ENCODE measurements at places on chromosomes 6 and 20.
A peak's percentile ranks its signal among the peaks of the same experiment; 100 is the strongest.

DNA sequence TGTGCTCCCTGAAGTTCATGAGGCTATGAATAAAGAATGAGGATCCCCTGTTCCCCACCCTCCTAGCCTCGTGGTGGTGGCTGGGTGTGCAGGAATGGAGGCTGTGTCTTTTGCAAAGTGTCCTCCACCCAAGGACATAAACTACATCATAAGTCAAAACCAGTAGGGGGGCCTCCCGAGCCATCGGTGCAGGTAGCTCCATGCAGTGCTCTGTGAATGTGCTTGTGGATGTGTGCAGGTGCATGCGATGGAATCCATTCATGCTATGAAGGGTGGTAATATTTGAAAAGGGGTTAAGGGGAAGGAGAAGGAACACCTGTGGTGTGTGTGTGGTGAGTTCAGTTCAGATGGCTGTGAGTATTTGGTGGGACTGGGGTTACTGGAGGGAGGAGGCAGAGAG, 197.3 kb downstream of the NRN1 start:
- peak; percentile 64 for DNase-seq

GRCh38 chr6:139416146-139416545, 41.7 kb upstream of the CITED2 start:
- DNase-seq = no peak

DNA sequence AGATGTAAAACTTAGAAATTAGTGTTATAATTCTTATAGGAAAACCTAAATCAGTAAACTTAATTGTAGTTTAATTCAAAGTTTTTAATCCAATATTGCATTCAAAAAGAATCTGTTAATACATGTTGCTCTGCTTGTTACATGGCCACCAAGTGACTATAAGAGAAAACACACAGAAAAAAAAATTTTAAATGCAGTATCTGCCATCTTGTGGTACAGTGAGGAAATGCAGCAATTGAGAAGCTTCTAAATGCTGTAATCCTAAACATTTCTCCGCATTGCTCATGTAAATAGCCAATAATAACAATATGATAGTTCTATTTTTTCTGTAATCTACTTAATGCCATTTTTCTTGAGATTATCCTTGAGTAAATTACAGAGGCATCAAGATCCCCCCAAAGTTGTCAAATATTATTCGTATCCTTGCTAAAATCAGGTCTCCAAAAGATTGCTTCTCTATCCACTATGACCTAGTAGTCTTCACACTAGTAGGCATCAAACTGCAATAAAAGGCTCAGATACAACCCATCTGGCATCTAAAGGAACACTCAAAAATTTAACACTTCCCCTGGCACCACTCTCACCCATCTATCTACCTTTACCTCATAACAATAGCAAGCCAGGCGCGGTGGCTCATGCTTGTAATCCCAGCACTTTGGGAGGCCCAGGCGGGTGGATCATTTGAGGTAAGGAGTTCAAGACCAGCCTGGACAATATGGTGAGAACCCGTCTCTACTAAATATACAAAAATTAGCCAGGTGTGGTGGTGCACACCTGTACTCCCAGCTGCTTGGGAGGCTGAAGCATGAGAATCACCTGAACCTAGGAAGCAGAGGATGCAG, 34.6 kb downstream of the HDAC2 start:
- DNase-seq = peak; percentile 68

DNA sequence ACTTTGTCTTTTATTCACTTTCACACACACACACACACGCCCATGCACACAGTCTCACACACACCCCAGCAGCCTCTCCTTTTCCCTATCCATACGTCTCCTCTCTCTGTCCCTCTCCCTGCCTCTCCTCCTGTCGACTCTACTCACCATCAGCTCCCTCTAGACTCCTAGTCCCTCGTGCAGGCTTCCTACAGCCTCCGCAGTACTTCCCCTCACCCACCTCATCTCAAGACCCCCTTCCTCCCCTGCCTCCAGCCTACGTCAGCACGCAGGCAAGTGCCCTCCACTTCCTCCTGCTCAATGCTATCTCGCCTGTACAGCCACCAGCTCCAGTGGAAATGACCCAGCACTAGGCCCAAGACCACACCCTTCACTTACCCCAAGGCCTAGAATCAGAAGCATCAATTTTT, 820 bp upstream of the TREML2 start:
- peak; percentile 57 for DNase-seq

GRCh38 chr20:54624706-54625390, 149.5 kb downstream of the DOK5 start:
- DNase-seq = no peak

DNA sequence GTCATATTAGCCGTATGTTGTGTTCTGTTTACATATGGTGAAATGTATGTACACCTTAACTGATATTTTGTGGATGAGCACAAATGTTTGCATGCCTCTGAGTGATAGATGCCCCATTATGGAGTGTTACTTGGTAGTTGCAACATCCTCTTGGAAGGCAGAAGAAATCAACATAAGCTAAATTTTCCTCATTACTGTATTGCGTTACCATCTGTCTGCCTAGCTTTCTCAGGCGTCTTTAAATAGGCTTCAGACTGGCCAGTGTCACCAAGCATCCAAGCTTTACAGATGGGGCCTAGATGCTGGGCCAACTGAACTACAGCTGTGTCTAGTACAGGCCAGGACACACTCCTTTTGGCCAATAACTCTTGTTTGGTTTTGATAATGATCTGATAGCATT, 250.6 kb downstream of the SAMD5 start:
- DNase-seq = no peak

DNA sequence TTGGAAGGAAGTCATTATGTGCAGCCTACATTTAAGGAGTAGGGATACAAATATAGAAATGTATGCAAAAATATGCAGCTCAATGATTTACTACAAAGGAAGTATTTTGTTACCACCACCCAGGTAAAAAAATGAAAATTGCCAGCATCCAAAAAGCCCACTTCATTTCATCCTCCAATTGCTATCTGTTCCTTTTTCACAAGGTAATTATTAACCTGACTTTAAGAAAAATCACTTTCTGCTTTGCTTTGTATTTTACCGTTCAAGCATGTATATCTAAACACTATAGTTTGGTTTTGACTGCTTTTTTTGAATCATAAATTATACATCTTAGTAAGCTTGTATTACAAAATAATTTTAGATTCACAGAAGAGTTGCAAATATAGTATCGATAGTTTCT, 768.5 kb upstream of the GJE1 start:
- DNase-seq = no peak

DNA sequence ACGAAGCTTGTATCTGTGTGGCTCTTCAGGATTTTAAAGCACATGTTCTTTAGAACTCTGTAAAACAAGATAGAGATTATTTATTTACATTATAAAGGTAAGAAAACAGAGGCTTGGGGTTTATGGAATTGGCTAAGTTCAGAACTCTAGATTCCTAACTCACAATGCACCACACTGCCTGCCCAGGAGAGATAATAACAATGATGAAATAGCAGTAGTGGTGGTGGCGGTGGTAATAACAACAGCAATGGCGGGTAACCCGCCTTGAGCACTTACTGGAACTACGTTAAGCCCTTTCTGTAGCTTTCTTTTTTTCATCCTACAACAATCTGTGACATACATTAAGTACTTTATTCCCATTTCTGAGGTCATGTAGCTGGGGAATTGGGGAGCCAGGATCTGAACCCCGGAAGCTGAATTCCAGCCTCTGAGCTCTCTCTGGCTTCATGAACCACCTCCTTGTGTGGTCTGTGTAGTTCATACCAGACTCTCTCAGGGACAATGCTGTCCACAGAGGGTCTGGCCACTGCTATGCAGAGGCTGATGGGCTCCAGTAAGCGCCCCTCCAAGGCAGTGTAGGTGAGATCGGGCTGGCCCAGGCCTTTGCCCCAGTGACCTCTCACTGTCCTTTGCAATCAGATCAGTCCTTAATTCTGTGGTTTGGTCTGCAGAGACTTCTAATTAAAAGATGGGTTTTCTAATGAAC, 260.9 kb downstream of the SLC24A3 start:
- no peak for DNase-seq

DNA sequence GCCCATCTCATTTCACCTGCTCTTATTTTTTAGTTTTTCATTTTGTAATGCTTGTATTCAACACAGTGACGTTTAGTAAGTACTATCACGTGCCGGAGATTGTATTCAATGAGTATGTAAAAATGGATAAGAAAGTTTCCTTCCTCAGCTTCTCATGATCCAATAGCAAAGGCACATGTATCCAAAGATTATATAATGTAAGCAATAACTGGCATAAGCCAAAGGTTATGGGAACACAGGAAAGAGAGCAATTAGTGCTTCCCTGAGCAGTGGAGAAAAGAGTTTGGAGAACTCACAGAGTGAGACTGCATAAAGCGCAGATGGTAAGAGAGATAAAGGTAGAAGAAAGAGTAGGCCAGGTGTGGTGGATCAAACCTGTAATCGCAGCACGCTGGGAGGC, 21.8 kb upstream of the LTV1 start:
- no peak for DNase-seq

- peak; percentile 78 for DNase-seq
Measured at GRCh38 chr6:41199552-41200246, 1.2 kb downstream of the TREML2 start.

DNA sequence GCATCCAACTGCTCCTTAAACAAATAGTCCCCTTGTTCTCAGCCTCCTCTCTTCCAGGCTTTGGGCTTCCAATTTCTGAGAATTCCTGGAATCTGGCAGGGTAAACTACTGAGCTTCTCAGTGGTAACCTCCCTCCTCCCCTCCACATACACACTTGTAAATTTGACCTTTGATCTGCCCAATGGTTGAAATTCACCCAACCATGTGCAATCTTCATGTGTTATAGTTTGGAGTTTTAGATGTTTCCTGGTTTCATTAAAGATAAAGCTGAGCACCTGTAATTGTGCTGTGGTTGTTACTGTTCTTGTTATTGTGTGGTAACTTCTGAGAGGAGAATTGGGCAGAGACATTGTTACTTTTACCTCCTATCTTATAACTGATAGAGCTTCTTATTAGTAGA, 328.4 kb downstream of the TPBG start:
- DNase-seq = no peak

DNA sequence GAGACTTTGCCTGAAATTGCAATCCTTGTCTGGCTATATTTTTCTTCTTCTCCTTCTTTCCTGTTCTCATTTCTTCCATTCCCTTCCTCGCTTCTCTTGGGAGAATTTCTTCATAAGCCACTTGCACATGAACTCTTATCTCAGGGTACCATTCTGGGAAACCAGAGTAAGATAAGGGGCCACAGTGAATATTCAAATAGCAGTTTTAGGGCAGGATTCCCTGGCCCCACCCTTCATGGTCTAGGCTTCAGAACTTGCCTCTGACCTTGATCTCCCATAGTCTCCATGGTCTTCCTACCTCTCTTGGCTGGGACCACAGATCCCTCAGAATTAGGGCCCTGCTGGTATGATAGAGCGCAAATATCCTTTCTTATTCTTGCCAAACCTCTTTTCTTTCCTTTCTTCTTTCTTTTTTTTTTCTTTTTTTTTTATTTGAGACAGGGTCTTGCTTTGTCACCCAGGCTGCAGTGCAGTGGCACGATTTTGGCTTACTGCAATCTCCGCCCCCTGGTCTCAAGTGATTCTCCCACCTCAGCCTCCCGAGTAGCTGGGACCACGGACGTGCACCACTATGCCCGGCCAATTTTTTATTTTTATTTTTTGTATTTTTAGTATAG, 123.0 kb upstream of the CITED2 start:
- no peak for DNase-seq

DNA sequence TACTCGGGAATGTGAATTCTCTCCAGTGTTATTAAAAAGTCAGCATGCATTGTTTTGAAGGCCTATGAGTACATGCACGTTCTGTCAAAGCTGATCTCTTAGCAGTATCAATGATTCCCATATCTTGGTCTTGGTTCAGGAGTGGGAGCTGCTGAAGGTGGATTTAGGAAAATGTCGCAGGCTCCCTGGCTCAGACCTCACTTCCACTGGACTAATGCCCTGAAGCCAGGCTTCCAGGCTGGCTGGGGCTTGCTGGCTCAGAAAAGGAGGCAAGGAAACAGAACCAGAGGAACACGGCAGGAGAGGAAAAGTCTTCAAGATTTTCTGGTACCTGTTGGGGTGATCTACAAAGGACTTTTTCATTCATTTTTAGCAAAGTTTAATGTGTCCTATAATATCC, 81.6 kb downstream of the OLIG3 start:
- DNase-seq = no peak

- no peak for DNase-seq
Measured at GRCh38 chr6:64123761-64124633, 488.4 kb downstream of the PHF3 start.

- no peak for DNase-seq
Measured at GRCh38 chr20:64064145-64064698, 1.2 kb downstream of the TCEA2 start.

DNA sequence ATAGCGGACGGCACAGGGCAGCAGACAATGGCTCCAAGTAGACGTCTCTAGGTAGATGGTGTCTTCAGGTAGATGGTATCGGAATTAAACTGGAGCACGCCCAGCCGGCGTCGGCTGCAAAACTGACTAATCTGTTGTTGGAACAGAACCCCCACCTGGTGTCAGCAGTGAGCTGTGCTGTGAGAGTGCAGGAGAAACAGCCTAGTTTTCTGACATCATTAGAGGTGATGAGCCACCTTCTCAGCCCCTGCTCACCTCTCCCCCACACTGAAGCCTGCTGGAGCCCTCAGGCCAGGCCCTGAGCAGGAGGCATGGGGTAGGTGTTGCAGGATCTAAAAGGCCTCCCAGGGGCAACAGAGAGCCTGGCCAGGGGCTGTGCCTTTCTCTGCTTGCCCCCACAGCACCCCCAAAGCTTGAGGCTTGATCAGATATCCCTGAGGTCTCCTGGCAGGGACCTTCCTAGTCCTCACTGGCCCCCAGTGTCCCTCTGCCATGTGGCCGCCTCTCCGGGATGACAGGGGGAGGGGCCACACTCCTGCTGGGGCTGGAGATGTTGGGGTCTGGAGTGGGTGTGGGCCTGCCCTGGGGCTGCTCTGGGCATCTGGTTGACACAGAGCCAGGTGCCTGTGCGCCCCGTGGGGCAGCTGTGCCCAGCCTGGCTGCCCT, 6.9 kb upstream of the HELZ2 start:
- DNase-seq = peak; percentile 91

- DNase-seq = no peak
Measured at GRCh38 chr20:9323622-9324021, 190.8 kb upstream of the LAMP5 start.

DNA sequence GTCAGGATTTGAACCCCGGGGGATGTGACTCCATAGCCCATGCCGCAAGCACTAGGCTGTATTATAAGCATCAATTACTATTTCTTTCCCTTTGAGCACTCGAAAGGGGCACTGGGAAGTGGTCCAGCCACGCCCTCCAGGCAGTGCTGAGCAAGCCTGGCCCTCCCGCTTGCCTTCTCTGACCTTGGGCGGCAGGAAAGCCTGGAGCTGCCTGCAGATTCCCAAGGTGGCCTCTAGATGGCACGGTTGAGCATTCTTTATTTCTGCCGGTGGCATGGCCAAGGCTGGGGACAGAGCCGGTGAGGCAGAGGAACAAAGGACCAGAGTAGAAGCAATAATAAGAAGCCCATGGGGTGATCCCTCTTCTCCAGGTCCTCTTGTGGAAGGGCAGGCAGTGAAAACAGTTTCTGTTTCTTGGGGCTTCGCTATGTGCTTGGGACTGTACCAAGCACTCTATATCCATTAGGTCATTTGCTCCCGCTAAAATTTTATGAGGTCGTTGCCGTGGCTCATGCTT, 32.0 kb downstream of the ARHGAP40 start:
- DNase-seq = peak; percentile 88

Data from activated CD4-positive, alpha-beta T cell treated with anti-CD3 and anti-CD28 coated beads, Interleukin-2, amount 10 ng/mL, durations not matched to agents 24 days and 14 days (primary cell).